ENCODE measurements at places on chromosomes 5 and 9.

- no peak for DNase-seq
These were observed 535.0 kb downstream of the CDK5RAP2 start for GRCh38 chr9:120045011-120045410.

DNA sequence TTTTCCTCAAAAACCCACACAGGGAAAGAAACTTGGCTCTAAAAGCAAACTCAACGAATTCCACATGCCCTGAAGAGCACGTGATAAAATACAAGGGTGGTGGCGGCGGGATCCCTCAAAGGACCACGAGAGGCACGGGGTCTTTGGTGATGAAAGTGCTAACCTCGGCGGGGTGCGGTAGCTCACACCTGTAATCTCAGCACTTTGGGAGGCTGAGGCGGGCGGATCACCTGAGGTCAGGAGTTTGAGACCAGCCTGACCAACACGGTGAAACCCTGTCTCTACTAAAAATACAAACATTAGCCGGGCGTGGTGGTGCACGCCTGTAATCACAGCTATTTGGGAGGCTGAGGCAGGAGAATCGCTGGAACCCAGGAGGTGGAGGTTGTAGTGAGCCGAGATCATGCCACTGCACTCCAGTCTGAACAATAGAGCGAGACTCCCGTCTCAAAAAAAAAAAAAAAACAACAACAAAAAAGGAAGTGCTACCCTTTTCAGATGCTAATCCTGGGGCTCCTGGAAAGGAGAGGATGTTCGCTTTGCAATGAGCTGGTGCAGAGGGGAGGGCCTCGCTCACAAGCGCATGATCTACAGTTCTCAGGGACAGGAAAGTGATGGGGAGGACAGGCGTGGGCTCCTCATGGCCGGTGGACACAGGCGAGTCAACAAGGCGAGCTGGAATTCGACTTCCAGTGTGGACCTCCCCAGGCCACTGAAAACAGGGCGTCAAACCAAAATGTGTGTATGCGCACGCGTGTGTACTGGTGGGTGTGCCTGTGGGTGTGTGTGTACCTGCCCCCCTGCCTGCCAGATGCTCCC lies 54.1 kb downstream of the USP20 start:
- DNase-seq = no peak

DNA sequence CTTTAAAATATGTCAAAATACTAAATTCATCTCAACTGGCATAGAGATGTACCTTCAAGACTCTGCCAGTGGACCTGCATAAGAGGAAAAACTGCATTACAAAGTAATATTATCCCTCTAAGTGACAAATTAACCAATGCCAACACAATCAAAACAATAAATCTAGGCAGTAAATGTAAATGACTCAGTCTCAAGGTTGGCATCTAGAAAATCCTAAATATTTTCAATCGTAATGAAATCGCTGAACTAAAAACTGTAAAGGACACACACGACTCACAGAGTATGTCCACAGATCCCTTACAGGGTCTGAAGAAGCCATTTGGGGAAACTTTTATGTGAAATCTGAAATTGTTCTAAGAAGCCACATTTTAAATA lies 31.2 kb downstream of the ERMP1 start:
- DNase-seq = no peak

GRCh38 chr5:21154526-21154925 lies 1166.5 kb upstream of the CDH18 start:
- DNase-seq = no peak

- DNase-seq = no peak
These were observed 131.4 kb downstream of the ARHGEF28 start for GRCh38 chr5:73757416-73757815.

GRCh38 chr5:60636001-60636400 lies 64.0 kb downstream of the DEPDC1B start:
- no peak for DNase-seq

DNA sequence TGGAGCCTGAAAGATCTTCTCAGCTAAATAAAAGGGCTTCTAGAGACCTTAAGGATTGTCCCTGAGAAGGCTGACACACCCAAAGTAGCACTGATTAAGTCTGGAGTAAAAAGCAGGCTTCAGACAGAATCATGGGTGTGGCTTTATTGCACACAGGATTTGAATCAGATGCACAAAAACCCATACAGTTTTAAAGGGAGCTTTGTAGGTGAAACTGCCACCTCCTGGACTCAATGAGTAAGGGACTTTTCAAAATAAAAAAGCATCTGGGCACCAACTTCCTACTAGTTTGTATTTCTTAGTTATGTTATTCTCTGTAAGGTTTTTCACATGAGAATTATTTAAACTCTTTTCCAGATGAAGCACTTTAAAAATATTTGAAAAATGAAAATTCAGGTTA lies 129.4 kb downstream of the EDIL3 start:
- no peak for DNase-seq

DNA sequence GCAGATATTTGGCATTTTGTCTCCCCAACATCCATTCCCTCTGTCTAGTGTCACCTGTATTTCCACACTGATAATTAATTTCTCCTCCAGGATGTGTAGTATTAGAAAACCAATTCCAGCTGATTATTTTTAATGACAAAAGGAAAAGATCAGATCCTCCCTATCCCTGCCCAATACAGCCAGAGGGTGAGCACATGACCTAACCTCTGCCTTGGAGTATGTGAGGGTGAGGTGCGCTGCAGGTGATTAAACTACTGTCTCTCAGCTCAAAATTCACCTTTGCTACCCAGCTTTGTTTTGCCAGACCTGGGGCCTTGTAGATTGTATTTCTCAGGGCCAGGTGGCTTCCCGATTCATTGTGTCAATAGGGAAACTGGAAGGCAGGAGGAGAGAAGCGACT lies 402.1 kb downstream of the PRELID2 start:
- DNase-seq = no peak

GRCh38 chr5:169577951-169578350 lies 5.6 kb upstream of the SPDL1 start:
- DNase-seq = no peak

DNA sequence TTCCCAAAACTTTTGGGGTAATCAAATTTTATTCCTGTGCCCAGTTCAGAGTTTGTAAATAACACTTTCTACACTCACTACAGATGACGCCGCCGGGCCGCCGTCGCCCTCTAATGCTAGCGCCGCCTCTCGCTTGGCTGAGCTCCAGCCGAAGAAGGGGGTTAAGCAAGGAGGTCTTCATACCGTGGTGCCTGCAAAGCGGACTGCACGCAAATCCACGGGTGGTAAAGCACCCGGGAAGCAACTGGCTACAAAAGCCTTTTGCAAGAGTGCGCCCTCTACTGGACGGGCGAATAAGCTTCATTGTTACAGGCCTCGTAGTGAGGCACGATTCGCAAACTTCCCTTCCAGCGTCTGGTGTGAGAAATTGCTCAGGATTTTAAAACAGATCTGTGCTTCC lies 280.4 kb downstream of the MEF2C start:
- no peak for DNase-seq

DNA sequence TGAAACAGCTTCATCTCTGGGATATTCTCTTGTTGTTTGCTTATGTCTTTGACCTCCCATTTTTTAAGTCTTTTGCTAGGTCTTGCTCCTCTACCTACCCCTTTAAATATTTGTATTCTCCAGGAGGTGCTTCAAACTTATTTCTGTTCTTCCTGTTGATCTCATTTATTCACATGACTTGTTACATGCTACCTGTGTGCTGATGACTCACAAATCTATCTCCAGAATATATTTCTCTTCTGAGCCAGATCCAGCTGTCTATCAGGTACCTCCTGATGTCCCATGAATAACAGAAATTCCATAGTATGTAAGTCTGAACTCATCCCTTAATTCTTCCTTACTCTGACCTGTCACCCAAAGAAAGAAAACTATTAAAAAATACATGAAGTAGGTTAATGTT lies 11.0 kb downstream of the NIPBL start:
- DNase-seq = no peak

- DNase-seq = no peak
These were observed 73.3 kb downstream of the INSL6 start for GRCh38 chr9:5112109-5112592.

GRCh38 chr5:3347741-3348140 lies 247.9 kb upstream of the IRX1 start:
- no peak for DNase-seq

DNA sequence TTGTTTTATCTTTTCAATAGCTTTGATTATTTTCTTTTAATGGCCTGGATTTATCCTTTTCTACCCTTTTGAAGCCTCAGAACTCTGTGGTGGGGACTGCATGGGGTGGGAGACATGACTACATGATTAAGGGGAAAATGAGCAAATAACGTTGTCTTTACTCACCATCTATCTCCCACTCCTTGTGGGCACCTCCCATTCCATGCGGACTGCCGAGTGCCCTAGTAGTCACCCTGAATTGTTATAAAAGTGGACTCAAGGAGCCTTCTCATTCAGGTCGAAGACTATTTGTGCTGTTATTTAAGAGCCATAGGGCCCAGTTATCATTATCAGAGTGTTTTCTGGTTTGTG lies 281.8 kb downstream of the MLLT3 start:
- DNase-seq = no peak

DNA sequence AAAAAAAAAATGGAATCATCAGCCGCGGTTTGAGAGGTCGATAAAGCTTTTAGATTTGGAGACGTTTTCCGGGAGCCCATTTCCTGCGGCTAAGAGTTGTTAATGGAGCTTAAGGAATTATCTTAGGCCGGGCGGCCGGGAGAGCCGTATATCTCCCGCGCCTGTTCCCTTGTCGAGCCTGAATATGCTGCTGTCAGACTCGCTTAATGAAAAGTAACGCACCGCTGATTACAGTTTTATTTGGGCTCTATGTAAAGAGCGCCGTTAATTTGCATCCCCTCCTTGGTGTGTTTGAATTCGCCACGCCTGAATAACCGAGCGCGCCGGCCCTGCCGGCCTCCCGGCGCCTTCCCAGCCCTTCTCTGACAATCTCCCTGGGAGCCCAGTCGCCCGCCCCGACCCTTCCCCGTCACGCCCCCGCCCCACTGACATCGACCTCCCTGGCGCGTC lies 7.9 kb downstream of the IRX4 start:
- no peak for DNase-seq

GRCh38 chr5:175573493-175574269 lies 84.2 kb upstream of the HRH2 start:
- no peak for DNase-seq

GRCh38 chr9:126625329-126626126 lies 11.8 kb downstream of the LMX1B start:
- no peak for DNase-seq

DNA sequence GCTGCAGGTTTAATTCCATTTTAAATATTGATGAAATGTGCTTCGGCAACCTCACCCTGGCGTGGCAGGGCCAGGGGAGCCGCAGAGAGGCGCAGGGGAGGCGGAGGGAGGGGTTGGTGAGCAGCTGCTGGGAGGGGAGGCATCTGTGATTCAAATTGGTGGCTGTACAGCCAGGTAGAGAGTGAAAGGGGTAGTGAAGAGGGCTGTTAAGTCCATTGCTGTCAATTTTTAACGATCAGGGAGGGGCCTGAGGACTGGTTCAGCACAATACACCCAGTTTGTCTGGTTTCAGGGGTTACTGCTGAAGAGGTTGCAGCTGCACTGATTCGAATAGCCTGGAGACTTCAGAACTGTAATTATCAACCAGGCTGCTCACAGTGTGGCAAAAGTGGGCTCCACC lies 31.3 kb downstream of the LHX6 start:
- no peak for DNase-seq

DNA sequence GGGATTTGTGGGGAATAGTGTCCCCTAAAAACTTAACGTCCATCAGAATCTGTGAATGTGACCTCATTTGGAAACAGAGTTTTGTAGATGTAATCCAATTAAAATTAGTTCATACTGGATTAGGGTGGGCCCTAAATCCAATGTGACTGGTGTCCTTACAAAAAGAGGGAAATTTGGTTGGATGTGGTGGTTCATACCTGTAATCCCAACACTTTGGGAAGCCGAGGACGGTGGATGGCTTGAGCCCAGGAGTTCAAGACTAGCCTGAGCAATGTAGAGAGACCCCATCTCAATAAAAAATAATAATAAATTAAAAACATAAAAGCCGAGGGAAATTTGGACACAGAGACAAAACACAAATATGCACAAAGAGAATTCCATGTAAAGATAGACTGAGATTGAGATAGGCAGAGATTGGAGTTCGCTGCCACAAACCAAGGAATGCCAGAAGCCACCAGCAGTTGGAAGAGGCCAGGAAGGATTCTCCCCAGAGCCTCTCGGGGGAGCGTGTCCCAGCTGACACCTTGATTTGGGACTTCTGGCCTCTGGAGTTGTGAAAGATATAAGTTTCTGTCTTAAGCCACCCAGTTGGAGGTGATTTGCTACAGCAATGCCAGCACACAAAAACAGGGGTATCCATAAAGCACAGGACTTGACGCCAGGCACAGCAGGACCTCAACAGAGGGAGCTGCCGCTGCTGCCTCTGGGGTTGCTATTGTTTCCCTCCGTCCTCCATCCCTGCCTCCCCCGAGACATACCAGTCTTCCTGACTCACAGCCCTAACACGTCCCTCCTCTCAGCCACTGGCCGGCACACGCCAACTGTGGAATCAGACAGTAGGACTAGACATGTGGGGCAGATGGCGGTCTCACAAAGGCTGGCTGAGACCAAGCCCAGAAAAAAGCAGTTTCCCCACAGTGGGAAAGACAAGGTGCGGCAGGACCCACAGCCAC lies 73.8 kb upstream of the IL17B start:
- no peak for DNase-seq

DNA sequence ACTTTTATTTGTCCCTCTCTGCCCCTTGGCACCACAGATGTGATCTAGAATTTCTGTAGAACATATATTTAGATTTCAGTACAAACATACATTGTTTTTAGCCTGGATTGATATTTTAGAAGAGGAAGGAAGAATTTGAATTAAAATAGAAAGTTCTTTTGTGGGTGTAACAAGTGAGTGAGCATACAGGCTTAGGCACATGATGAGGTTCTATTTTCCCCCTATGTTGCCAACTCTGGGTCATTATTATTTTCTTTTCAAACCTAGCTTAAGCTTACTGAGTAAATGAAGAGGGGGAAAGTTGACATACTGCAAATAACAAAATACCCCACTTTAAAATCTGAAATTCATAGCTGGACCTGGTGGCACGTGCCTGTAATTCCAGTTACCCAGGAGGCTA lies 102.9 kb downstream of the GCNT1 start:
- DNase-seq = no peak

- DNase-seq = no peak
These were observed 1.9 kb upstream of the RIC1 start for GRCh38 chr9:5626727-5627634.

- DNase-seq = no peak
These were observed 33.0 kb downstream of the TENT4A start for GRCh38 chr5:6746244-6746643.

- no peak for DNase-seq
These were observed 1.3 kb upstream of the HSPA4 start for GRCh38 chr5:133050521-133050920.

DNA sequence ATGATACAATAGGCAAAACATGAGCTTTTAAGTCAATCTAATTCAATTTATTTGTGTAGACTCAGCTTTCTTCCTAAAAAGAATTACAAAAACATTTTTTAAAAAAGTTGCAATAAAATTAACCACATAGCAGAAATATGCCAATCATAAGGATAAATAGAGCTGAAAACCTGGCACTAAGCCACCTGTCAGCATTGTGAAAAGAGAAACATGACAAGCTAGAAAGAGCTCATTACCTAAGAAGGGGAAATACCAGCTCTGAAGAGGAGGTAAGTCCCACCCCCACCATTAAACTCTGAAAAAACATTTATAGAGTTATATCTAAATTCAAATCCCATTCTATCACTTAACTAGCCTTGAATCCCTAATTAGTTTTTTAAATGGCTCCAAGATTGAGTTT lies 372.9 kb downstream of the OSTF1 start:
- no peak for DNase-seq

- no peak for DNase-seq
These were observed 2244.0 kb upstream of the ACO1 start for GRCh38 chr9:30140407-30140806.
